ENCODE measurements at places on chromosomes 6 and 20.
A peak's percentile ranks its signal among the peaks of the same experiment; 100 is the strongest.

- no peak for DNase-seq
Measured at GRCh38 chr6:5751525-5752390, 255.0 kb downstream of the NRN1 start.

- no peak for DNase-seq
Measured at GRCh38 chr6:127305741-127306140, 37.7 kb downstream of the ECHDC1 start.

- peak; percentile 94 for DNase-seq
Measured at GRCh38 chr6:27866357-27867050, 45.7 kb downstream of the OR2B2 start.

DNA sequence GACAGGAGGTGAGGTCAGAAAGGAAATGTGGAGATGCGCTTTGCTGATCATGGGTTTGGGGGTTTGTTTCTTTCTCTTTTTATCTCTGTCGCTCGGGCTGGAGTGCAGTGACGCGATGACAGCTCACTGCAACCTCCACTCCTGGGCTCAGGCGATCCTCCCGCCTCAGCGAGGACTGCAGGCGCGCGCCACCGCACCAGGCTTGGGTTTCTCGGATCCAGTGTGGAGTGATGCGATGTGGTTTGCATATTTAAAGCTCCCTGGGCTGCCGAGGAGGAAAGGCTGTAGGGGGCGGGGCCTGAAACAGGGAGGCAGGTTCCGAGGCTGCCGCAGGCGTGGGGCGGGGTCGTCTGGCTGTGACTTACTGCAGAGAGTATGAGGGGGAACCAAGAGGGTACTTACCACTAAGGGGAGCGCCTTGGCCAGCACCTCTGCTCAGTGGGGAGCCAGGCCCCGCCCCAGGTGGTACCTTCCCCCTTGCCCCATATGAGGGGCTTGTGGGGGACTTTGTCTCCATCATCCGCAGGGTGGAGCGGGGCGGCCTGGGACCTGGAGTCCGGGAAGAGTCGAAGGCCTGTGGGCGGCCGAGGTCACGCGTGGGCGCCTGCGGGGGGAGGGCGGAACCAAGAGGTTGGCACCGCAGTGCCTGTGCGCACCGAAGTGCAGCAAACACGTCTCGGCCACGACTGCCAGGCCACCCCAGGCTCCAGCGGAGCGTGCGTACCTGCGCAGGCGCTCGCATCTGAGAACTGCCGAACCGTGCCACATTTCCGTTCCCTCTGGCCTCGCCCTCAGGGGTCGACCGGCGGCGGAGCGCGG lies 12.7 kb upstream of the BAK1 start:
- DNase-seq = peak; percentile 91

DNA sequence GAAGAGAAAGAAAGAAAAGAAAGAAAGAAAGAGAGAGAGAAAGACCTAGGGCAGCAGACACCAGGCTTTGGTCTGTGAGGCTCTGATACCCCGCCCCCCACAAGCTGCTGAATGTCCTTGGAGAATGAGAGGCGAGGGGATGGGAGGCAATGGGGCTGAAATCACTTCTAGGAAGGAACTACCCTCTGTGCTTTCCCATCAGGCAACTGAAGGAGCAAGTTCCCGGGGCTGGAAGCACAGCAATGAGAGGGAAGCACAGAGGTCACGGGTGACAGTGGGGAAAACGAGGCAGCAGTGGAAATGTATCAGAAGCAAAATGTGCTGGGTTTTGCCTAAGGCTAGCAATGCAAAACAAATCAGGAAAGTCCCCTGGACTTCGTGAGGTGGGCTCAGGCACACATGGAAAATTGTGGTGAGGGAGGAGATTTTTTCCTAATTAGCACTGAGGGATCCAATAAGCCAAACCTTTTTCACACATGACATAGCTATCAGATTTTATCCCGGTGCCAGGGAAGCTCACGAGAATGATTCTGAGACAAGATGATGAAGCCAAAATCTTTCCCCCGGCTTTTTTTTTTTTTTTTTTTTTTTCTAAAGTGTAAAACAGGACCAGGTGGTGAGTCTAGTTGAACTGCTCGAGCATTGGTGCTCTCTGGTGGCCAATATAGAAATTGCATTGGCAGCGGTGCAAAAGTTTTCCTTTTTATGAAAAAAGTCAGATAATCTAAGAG lies 16.8 kb upstream of the ARFGEF2 start:
- peak; percentile 78 for DNase-seq

GRCh38 chr6:151002057-151002450 lies 136.6 kb downstream of the MTHFD1L start:
- no peak for DNase-seq

DNA sequence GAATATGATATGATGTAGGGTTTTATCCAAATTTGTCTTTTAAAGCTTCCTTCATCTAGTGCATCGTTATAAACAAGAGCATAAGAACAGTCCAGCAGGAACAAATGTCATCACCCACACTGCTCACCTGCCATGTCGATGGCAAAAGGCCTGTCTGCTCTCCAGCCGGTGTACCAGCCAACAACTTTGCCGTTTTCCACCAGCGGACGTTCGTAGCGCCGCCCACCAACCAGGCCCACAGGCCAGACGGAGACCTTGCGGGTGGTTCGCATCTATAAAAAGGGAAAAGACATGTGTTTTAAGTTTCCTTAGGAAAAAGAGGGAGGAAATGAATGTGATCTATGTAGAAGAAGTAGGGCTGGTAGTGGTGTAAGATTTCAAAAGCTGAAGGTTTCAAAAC lies 62.9 kb downstream of the B3GAT2 start:
- DNase-seq = no peak

DNA sequence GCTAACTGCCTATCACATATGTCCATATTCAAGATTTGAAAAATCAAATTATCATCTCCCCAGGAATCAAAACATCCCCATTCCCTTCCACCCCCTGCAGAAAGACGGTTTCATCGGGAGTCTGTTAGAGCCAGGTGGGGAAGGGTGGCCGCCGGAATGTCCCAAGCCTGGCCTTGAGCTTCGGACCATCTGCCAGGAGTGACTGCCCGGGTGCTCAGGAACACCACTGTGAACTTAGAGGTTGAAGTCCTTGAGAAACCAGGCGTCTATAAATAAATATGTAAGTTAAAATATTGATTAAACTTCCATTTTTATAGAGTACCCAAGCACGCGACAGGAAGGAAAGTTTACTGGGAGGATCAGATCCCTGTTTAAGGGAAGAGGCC lies 250.8 kb downstream of the DLL1 start:
- DNase-seq = no peak

DNA sequence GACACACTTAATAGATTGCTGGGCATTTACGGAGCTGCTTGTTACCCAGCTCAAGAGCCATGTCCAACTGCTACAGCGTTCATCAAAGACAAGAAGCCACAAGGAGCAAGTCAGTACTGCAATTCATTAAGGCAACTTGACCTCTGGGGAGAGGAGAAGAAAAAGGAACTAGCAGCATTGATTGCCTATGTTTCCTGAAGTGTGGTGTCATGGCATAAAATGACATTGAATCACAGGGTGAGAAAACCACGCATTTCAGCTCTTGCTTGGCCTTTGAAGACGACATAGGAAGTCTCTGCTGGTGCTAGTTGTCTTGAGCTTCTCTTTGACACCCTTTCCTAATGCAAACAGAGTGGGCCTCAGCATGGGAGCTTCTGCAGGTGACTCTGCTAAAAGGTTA lies 139.1 kb downstream of the CDH26 start:
- no peak for DNase-seq

DNA sequence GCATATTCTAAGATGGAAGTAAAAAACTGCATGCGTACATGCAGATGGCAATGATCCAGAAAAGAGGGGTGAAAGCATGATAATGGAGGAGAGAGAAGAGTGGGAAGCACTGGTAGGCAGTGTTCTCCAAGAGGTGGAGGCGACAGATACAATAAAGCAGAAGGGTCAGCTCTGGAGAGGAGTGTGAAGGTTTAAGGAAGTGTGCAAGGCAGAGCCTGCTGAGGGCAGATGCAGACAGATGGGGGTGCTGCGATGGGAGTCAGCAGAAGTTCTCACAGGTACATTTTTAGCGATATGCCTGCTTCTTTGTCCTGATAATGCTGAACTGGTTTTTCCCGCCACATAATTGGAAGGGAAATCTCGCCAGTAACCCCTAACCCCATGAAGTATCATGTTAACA lies 81.1 kb upstream of the C6orf118 start:
- DNase-seq = no peak

DNA sequence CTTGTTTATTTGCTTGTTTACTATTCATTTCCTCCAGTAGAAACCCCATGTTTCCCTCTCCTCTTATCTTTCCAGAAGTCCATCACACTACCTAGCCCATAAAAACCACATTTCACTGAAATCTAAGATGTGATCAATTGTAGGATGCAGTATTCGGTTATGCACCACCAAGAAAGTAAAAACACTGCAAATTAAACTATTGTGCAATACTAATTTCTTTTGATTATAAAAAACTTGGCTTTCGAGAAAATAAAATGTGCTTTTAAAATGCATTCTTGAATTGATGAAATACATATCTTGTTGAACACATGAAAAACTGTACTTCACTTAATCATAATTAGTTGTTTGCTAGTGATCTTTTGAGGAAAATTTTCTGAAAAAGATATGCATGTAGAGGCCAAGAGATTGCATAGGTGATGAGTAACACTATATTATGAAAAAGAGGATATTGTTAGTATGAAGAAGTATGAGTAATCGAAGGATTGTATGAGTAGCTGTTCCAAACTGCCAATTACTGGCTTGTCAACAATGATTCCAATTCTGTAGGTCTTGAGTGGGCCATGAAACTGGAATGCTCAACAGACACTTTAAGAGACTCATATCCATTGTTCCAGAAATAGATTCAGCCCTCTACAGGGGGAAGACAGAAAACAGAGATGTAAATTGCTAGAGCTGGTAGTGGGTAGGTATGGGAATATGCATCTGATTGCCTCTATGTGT lies 79.7 kb downstream of the RNF217 start:
- no peak for DNase-seq

- no peak for DNase-seq
Measured at GRCh38 chr20:58889798-58890517, 37.4 kb downstream of the GNAS start.

DNA sequence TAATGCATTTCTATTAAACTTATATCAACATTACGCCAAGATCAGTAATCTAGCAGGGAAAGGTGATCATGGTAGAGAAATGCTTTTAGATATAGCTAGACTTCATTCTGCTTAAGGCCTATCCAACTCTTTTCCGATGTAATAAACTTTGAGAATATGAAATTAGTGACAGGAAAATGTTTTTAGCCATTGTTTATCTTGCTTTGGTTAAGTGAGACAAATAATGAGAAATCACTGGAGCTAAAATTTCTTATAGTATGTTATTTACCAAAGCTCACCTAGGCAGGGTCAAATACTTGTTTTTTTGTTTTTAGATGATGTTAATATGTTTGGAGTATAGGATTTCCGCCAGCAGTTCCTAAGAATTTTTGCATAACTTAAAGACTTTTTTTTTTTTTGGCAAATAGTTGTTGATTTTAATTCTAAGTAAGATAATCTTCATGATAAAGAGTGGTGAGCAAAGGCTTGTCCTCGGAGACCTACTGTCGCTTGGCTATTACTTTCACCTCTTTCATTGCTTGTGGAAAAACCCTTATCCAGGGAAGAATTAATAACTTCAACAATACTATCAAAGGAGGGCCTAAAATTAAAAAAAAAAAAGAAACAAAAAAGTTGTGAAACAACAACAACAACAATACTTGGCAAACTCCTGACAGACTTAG lies 98.3 kb downstream of the SOX4 start:
- DNase-seq = no peak

GRCh38 chr6:168785720-168786511 lies 344.9 kb downstream of the SMOC2 start:
- peak; percentile 65 for DNase-seq

- DNase-seq = no peak
Measured at GRCh38 chr6:119426619-119427018, 77.1 kb upstream of the MAN1A1 start.

GRCh38 chr6:160766989-160767646 lies 65.1 kb downstream of the PLG start:
- peak; percentile 85 for DNase-seq

DNA sequence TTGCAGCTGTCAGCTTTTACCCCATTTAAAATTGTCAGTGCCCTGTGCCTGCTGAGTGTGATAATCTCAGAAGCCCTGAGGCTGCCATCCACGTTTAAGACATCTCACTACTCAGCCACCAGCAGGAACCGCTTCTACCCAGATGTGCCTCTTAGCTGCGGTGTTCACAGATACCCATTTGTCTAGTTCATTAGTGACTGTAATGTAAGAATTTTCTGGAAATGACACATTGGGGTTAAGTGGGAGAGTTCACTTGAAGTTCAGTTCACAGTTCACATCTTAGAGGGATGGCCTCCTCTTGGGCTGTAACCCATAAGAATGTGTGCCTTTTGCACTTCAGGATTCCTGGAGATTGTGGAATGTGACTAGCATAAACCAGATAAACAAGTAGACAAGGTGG lies 477.7 kb downstream of the BTBD3 start:
- DNase-seq = no peak

- DNase-seq = peak; percentile 88
Measured at GRCh38 chr6:5850848-5851255, 155.9 kb downstream of the NRN1 start.

DNA sequence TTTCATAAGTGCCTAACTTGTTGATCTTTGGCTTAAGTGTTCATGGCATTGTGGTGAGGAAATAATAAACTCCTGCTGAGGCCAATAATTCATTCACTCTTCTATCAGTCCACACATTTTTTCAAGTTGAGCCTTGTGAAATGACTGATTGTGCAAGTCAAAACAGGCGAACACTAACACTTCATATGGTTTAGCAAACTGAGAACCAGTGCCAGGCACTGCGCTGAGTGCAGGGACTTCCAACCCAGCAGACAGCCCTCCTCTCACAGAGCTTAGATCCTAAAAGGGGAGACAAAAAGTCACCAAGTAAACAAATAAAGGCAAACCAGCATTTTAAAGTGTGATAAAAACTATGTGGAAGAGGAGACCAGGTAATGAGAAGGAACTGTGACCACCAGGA lies 435.0 kb downstream of the PTPRT start:
- no peak for DNase-seq

DNA sequence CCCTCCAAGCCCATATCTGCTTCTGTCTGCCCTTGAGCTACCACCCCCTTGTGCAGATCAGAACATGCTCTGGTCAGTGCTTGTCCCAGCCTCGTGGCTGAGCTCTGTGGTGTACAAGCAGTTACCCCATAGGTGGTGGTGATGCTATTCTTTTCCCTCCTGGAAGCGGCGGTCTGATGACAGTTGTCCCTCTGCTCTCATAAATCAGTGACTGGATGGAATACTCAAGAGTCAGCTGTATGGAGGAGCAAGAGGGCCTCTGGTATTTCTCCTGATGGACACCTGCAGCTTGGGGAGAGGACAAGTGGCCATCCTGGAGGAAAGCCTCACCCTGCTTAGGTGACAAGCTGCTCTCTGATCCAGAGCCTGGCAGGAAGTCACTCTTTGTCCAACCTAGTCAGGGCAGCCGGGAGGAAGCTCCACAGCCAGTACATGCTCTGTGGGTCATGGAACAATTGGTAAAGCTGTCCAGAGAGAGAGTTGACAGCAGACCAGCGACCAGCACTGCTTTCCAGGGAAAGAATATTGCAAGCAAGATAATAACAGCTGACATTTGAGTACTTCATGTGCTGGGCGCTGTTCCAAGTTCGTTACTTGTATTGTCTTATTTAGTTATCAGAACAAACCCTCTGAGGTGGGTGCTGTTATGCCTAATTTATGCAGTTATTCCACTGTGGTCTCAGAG lies 47.1 kb downstream of the SCAND1 start:
- no peak for DNase-seq

GRCh38 chr6:25441663-25442270 lies 162.6 kb downstream of the CARMIL1 start:
- DNase-seq = no peak

Measured in ELF-1 (cell line).